ENCODE measurements at places on chromosomes 11 and 22.

- DNase-seq: no peak
These were observed 12.6 kb downstream of the C22orf31 start for GRCh38 chr22:29048822-29049654.

DNA sequence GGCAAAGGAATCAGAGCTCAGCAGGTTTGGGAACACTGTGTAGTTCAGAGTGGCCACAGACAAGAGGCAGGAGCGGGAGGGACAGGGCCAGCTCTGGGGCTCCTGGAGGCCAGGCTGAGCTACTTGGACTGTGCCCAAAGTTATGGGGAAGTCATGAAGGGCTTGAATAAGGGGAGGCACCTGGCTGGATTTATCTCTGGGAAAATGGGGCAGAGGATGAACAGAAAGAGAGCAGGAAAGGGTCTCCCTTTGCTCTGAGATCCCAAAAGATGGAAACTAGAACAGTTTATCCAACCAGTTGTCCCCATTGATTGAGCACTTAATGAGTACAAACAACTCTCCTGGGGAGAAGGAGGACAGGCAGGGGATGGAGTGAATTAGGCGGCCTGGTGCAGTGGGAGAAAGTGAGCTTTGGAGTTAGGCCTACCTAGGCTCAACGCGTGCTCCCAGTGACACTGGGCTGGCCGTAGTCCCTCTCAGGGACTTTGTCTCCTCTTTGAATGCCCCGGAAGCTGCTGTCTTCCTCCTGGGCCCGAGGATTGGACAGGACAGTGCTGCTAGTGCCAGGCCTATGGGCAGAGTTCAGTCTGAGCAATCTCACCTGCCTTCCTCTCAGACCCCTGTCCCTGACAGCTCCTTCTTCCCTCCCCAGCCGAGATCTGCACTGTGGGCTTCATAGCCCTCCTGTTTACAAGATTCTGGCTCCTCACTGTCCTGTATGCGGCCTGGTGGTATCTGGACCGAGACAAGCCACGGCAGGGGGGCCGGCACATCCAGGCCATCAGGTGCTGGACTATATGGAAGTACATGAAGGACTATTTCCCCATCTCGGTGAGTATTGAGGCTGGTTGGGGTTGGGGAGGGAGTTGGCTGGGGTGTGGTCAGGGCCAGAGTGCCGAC, 2.0 kb downstream of the MOGAT2 start:
- no peak for DNase-seq

DNA sequence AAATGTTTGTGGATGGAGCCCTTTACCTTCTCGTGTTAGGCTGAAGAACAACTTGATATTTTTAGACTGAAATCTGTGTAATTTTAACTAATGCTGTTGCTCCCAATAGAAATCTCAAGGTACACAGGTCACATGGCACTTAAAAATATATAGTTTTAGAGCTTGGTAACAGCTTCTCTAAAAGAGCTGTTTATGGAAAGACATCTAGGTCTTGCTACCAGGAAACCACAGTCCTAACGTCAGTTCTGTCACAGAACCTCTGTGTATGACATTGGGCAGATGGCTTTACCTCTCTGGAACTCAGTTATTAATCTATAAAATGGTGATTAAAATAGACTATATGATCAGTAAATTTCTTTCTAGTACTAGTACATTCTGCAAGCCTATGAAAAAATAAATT, 35.4 kb downstream of the PAK1 start:
- DNase-seq: no peak

DNA sequence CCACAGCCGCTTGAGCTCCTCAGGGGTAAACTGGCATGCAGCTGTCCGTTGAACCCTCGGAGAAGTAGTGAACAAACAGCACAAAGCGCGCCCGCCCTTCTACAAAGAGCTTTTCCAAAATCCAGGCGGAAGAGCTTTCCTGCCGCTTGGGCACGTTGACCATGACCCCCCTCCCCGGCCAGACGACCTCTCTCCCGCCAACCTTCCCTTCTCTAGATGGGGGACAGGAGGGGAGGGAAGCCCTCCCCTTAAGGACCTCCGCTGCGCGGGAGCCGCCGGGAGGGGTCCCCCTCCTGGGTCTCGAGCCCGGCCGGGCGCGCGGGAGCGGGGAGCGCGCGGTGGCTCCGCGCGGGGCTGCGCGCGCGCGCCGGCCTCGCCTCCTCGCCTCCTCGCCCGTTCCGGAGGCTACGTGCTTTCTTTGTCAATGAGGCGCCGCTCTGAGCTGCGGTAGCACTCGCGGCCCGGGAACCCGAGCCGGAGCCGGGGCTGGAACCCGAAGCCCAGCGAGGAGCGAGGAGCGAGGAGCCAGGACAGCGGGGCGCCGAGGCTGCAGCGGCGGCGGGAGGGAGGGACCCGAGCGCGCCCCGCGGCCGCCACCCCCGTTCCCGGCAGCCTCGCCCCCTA, 118.6 kb downstream of the HIPK3 start:
- no peak for DNase-seq

- peak; percentile 44 for DNase-seq
These were observed 129.5 kb upstream of the SESN3 start for GRCh38 chr11:95360377-95361075.

GRCh38 chr11:121304759-121305158, 12.2 kb downstream of the SC5D start:
- peak; percentile 54 for DNase-seq

GRCh38 chr11:17548444-17548843, 1.4 kb downstream of the OTOG start:
- no peak for DNase-seq

DNA sequence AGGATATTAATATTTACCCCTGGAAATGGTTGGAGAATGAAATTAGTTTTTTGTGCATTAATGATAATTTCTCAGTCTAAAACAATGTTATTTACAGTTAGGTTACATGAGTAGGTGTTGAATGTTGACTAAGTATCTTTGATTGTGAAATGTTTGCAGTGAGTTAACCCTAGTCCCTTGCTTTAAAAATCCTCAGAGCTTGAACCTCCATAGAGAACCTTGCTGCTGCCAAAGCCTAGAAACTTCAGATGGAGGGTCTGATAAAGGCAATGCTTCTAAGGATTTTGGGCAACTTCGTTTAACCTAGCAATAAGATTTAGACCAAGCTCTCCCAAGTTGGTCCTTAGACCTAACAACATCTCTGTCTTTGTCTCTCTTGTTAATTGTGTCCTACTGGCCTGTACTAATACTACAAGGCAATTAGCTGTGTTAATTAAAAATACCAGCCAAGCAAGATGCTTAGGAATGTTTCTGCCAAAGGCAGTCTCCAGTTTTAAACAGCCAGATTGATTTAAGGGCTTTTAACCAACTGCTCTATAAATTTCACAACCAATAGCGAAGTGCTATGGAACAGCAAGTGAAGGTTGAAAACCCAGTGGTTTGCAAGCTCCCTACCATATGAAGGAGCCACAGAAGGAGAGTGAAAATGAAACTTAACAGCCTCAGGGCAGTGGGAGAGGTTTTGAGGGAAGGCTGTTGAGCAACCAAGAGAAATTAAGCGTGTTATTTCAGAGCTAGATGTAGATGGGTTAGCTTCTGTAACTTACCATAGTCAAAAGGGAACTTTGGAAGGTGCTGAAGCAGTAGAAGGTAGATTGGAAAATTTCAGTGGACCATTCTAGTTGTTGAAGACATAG, 295.9 kb upstream of the ANO5 start:
- no peak for DNase-seq

- no peak for DNase-seq
These were observed 35.0 kb downstream of the INTS4 start for GRCh38 chr11:77959434-77959833.

DNA sequence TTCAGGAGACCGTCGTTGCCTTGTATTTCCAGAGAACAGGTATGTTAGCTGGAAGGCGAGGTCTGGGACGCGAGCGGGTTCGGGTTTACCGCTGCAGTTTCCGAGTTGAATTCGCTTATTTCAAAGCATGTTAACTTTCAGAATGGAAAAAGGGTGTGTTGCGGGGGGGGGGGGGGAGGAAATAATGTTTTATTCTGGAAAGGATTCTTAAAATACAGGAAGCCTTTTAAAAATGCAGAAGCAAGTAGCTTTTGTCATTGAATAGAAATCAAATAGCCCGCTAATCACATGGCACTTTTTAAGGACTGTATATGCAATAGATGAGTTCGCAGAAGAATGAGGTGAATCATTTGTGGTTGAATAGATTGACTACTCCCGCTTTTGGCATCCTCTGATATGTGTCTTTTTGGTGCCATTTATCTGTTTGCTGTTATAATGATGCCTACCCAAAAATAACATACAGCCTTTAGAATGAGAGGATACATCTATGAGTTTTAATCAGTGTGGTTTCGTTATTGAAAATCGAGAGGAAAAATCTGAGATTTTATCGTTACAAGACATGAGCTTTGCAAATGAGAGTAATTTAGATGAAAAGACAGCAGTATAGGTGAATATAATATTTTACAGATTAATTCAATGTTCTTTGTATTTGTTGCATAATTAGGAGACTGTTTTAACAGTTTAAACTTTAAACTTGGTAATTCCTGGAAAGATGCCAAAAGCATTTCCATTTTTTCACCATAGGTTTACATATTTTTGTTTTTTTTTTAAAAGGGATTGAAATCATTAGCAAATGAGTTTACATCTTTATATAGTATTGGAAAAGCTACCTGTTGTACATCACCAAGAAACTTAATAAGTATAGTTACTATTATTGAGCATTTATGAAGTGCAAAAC, 1.7 kb downstream of the PDE3B start:
- DNase-seq: peak; percentile 6

DNA sequence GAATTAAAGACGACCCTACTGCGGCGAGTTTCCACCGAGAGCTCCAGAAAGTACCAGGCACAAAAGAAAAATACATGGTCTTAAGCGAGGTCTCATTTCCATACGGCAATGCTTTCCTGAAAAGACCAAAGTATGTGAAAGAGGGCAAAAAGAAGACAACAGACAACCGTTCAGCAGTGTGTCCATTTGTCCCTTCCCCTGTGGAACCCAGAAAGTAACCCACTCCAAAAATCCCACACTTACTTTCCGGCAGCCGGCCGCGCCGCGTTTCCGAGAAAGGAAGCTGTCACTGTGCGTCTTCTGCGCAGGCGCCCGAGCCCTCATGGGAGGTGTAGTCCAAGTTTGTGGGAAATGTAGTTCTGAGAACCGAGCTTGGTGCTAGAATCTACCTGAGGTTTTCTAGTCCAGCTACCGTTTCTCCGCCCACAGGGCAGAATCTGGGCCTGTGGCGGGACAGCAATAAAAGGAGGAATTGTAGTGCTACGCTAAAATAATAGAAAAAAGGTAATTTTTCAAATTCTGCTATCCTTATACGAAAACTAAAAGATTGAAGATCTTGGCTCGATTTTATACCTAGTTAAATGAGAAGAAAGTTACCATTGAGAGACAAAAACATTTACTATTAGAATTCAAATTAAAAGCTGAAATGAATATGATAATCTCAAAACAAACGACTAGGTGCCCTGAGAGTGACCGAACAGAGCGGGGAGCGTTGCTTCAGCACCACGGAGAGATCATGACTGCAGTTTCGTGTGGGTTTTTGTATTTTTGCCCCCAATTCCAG, at the start of gene PUS3:
PUS3 (minus strand) TSS at position 280 of the 784 bp plus-strand sequence. CDS start 6,922 bp downstream, outside the sequence.
- peak; percentile 88 for DNase-seq

GRCh38 chr11:111733016-111733415, 33.2 kb downstream of the PPP2R1B start:
- DNase-seq: peak; percentile 74

DNA sequence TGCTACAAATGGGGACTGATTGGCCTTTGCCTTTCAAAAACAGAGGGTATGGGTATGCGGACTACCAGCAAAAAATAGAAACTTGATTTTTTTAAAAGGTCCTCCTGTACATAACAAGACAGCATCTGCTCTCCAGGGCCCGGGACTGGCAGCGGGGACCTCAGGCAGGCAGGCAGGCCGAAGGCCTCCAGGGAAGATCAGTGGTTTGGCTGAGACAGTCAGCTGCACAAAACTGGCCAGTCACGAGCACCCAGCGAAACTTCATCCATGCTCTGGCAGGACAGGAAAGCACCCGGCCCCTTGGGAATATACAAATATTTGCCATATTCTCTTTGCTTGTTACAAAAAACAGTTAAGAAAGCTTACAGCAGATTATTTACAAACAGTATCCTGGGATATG, 11.0 kb downstream of the RPL27A start:
- no peak for DNase-seq

GRCh38 chr11:94424662-94425061, 23.4 kb upstream of the GPR83 start:
- DNase-seq: no peak

- DNase-seq: no peak
These were observed 39.4 kb upstream of the TOLLIP start for GRCh38 chr11:1348796-1349326.

DNA sequence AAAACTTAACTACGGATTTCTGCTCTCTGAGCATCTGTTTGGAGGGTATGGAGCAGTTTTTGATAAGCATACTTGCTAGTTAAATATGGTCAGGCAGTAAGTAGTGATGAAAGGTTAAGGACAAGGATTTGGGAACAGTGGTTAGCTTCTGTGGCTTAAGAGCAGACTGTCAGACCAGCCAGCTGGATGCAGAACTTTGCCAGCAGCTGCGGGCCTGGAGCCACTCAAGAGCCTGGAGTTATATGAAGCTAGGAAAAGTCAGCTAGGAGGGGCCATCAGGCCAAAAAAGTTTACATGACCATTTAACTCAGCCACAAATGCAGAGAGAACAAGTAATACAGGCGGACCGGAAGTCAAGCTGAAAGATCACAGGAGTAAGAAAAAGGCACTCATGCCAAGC, 1817.7 kb downstream of the LRRC4C start:
- DNase-seq: no peak

- no peak for DNase-seq
These were observed 43.0 kb downstream of the MMP20 start for GRCh38 chr11:102582140-102582539.

GRCh38 chr11:117654281-117655255, 142.4 kb downstream of the DSCAML1 start:
- DNase-seq: no peak

- no peak for DNase-seq
These were observed 82.4 kb upstream of the CRTAM start for GRCh38 chr11:122755941-122756340.

DNA sequence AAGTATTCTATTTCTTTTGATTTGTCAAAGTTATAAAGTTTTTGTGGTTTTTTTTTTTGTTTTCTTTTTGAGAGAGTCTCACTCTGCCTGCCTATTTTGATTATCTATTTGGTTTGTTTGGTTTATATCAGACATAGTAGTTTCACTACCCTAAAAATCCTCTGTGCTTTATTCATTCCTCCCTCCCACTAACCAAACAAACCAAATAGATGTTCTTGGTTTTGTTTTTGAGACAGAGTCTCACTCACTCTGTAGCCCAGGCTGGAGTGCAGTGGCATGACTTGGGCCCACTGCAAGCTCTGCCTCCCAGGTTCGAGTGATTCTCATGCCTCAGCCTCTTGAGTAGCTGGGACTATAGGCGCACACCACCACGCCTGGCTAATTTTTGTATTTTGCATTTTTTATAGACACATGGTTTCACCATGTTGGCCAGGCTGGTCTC, 67.9 kb downstream of the ENTHD1 start:
- no peak for DNase-seq
